ENCODE measurements at places on chromosomes 2 and 18.

DNA sequence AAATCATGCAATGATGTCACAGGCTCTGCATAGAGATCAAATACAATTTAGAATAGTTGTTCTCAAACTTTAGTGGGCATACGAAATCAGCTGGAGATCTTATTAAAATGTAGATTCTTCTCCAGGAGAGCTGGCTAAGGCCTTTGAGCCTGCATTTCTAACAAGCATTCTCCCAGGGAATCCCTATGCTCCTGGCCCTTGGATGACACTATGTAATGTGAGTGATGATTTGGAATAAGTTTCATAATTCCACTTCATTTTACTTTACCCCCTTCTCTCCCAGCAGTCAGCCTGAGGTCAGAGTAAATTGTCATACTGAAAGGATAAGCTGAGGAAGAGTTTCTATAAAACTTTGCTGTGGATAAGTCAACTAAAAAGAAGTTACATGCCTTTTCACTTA, 189.1 kb downstream of the UBE2E3 start:
- DNase-seq, result no peak

DNA sequence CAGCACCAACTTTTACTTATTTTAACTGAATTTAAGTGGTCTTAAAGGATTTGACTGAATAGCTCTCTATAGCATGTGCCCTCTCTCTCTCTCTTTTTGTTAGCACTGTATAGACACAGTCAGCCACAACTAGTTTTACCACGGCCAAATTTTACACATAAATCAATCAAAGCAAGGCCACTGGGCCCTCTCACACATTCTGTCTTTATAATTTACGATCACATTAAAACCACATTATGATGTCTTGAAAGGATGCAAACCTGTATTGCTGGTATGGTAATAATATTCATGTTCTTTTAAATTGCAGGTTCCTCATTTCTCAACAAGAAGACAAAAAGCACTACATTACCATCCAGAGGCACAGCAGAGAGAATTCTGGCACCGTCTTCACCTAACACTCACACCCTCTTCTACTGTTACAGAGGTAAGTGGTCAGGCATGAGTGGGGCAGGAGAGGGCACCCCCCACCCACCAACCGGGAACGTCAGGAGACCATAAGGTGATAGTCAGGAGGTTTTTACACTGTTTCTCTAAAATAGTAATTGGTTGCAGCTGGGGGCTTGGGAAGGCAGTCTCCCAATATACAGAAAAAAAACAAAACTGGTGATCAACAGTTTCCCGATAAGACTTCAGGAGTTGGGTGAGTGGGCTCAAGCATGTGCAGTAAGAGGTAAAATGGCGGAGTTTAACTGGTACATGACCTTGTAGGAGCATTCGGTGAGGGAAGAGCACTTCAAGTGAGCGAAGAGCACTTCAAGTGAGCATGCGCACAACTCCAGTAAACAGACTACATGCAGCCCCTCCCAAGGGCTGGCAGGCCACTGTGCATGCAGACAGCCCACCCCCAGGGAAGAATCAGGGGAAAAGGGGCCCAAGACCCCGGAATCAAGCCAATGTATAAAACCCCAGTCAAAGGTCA, 296.7 kb downstream of the PIEZO2 start:
- no peak for DNase-seq

DNA sequence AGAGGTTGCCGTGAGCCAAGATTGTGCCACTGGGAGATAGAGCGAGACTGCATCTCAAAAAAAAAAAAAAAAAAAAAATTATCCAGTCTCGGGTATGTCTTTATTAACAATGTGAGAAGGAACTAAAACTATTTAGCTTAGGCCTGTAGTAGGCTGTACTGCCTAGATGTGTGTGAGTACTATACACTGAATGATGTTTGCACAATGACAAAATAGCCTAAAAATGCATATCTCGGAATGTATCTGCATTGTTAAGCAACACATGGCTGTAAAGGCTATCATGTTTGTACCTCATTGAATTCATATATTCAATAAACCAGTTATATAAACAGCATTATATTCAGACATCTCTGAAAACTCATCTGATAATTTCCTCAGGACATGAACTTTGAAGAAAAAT, 191.2 kb upstream of the SESTD1 start:
- no peak for DNase-seq

- DNase-seq, result no peak
Observed at GRCh38 chr2:8511868-8512612, 169.8 kb upstream of the ID2 start.

DNA sequence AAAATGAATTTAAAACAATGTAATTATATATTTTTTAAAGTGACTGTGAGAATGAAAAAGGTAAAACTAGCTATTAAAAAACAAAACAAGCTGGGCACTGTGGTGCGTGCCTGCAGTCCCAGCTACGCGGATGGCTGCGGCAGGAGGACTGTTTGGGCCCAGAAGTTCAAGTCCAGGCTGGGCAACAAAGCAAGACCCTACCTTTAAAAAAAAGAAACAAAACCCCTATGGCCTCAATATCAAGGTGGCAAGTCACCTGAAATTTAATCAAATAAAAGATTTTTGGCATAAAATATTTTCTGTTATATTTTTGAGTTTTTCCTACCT, 46.9 kb upstream of the STRN start:
- no peak for DNase-seq

DNA sequence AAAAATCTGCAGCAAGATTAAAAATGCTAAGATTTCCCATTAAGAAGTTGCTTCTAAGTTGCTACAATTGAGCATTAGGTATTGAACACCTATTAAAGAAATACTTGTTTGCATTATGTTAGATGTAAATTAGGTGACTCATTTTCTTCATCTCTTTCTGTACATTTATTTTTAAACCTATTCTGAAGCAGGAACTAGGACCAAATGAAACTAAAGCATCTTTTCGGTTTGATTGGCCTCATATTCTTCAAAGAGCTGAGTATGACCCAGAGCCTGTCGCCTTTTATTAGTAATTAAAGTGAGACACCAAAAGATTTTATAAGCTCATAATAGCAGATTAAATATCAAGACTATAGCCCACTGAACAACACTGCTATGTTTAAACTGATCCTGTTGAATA, 83.4 kb upstream of the ZEB2 start:
- no peak for DNase-seq

DNA sequence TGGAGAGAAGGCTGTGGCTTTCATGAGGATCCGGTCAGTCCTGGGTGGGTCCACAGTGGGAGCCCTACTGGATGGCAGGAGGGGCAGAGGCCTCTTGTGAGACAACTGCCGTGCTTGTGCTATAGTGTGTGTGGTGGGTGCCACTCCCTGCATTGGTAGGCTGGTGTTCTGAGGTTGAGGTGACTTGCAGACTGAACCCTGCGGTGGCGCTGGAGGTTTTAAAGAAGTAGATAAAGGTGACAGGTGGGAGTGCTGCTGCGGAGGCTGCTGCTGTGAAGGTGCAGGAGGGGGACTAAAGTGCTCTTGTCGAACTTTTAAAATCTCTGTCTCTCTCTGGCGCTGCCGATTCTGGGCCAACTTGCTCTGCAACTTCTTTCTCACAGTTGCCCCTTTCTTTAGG, 29.7 kb downstream of the INO80D start:
- no peak for DNase-seq

DNA sequence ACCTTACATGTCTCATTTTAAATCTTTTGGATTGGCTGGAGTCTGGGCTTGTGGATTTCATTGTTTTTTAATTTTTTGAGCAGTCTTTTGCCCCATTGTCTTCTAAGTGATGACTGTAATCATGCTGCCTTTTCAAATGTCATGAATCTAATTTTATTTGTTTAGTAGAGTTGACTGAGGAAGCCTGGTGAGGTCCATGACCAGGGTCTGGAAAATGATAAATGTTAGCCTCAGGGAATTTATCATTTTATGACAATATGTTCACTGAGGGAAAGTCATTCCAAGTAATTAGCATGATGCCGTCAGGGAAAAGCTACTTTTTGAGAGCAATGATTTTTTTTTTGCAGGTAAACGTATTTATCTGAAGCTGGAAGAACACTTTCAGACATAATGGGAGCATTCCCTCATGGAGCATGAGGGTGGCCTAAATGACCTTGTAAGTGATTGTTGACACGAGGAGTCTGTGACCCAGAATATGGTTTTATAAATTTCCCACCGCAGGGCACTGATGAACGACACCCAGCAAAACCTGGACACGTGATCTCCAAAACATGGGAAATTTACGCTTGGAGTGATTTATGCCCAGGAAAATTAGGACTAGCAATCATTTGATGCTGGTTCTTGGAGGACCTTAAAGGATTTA, 155.3 kb upstream of the NABP1 start:
- peak; percentile 85 for DNase-seq

DNA sequence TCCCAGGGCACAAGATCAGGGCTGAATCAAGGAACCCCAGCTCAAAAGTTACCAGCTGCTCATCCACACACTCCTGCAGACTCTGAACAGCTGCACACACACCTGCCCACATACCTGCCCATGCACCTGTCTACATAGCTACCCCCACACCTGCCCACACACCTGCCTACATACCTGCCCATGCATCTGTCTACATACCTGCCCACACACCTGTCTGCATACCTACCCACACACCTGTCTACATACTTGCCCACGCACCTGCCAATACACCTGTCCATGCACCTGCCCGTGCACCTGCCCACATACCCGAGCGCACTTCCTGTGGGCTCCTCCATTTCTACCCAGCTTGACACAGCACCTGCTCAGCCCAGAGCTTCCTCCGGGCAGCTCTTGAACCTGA, 122.8 kb upstream of the AGAP1 start:
- no peak for DNase-seq

GRCh38 chr2:217746808-217747207, 256.0 kb downstream of the TNS1 start:
- DNase-seq, result no peak

DNA sequence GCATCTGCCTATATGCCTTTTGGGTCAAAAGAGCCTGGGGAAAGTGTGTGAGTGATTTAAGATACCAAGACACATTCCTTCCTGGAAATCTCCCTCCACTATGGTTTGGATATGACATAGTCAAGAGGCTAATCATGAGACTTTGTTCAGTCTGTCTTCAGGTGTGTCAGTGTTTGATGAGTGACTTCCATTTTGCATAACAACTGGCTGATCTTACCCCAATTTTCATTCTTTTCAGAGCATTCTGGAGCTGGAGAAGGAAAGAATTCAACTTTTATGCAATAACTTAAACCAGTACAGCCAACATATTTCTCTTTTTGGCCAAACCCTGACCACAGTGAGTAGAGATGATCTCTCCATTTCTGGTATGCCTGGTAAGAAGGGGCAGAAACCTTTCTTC, 39.4 kb downstream of the SPC25 start:
- DNase-seq, result no peak

- no peak for DNase-seq
Observed at GRCh38 chr2:240391111-240392051, 44.1 kb upstream of the GPC1 start.

- DNase-seq, result no peak
Observed at GRCh38 chr2:183898641-183899040, 699.7 kb upstream of the ZNF804A start.

DNA sequence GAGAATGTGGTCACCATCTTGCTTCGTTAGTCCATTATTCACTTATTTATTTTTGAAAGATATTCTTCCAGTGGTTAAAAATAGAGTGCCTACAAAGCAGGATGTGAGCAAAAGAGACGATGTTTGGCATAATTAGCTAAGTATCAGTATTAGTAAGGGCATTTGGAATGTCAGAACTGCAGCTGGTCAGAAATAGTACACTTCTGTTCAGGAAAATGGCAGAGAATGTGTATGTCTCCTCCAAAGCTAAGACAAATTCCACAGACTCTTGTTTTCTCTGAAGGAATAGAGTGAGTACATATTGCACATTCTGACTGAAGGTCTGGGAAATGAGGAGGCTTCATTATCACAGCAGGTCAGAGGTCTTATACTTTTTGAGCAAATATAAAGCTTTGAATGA, 209.0 kb downstream of the L3MBTL4 start:
- DNase-seq, result no peak

- DNase-seq, result no peak
Observed at GRCh38 chr18:36849288-36850006, 20.5 kb downstream of the KIAA1328 start.

GRCh38 chr2:149994057-149994728, 406.6 kb upstream of the MMADHC start:
- no peak for DNase-seq

- no peak for DNase-seq
Observed at GRCh38 chr2:131032393-131032836, 60.8 kb downstream of the FAM168B start.

- DNase-seq, result no peak
Observed at GRCh38 chr2:111930875-111931274, 32.5 kb downstream of the MERTK start.
